Stimulated activated CD8-positive, alpha-beta memory T cell treated with anti-CD3 and anti-CD28 coated beads, Interleukin-7, amount 100 ng/mL, for 1 hour (primary cell): ENCODE measurements at places on chromosomes 4 and X.

DNA sequence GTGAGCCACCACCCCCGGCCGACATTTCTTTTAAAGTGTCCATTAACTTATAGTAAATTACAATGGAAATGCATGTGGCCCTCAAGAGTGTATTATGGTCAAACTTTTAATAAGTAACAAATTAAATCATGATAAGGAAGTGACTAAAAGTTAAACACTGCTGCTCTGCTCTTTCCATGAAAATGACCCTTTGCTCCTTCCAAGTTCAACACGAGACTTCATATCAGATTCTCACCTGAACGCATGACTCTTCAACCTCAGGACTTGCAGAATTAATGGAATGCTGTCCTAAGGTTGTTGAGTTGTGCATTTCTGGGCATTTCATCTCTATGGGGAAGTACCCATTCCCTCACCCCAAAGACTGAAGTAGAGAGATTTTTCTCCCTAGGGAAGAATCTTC lies 27.1 kb downstream of the AWAT2 start:
- DNase-seq: no peak

DNA sequence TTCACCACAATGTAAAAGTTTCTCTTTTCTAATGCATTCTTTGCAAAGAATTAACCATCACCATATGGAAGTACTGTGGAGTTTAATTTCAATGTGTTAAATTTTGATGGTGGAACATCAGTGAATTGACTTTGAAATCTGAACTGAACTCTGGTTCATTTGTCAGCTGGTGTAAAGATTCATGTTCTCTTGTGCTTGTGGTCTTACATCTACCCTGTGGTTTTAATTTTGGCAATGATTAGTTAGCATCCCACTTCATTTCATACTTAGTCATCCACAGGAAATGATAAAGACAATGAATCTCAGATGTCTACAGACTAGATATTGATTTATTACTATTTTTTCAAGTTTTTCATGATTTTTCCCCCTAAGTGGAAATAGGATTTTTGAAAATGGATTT lies 77.8 kb downstream of the GRID2 start:
- no peak for DNase-seq

DNA sequence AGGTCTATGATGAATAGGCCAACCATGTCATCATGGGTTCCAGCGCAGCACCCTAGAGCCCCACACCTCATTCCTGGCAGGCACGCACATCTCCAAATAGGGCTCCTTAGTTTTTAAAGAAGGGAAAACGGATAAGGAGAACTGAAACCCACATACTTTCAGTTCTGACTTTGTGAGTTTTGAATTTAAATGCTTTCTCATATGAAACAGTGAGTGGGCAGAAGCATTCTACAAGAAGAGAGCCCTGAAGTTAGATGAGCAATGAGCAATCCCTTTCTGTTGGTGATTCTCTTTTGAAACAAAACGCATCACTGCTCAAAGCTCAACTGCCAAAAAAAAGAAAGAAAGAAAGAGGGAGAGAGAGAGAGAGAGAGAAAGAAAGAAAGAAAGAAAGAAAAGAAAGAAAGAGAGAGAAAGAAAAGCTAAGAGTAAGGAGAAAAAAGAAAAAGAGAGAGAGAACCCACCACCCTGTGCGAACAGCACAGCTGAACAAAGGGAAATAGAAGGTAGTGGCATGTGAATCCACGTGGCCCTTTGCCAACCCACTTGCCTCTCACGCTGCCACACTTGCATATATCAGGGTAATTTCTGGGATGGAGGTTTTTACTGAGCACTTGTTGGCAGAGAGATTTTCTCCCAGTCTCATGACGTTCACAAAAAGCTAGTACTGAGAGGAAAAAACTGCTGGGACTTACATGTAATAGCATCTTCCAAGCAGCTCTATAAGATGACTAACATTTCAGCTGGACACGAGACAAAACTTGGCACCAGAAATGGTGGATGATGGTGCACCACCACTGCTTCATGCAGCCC lies 31.0 kb downstream of the TMSB4X start:
- DNase-seq: no peak

GRCh38 chr4:157582141-157582540 lies 361.6 kb downstream of the GRIA2 start:
- no peak for DNase-seq

- no peak for DNase-seq
Measured at GRCh38 chr4:112648263-112649054, 11.5 kb downstream of the LARP7 start.

DNA sequence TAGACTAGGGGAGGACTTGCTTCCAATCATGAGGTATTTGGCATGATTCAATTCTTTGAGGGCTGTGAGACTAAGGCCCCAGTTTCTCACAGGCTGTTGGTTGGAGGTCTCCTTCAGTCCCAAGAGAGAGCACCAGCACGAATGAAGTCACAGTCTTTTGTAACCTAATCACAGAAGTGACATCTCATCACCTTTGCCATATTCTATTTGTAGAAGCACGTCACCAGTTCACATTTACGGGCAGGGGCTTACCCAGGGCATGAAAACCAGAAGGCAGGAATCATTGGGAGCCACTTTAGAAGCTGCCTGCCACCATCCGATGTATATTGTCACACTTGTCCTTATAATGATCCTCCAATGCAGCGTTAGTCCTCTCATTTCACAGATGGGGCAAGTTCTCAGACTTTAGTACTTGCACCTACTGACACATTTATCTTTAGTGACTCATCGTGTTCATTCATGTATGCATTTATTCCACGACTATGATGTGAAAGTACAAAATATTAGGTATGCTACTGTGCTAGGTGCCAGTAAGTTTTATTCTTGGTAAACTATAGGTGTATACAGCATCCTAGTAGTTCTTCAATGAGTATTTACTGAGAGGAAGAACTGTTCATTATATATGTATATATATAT lies 163.8 kb upstream of the PGRMC2 start:
- no peak for DNase-seq

GRCh38 chrX:21800344-21800770 lies 39.1 kb upstream of the MBTPS2 start:
- no peak for DNase-seq

GRCh38 chr4:185054886-185055285 lies 36.6 kb downstream of the HELT start:
- DNase-seq: no peak

GRCh38 chr4:146450524-146450923 lies 71.2 kb downstream of the SLC10A7 start:
- no peak for DNase-seq

DNA sequence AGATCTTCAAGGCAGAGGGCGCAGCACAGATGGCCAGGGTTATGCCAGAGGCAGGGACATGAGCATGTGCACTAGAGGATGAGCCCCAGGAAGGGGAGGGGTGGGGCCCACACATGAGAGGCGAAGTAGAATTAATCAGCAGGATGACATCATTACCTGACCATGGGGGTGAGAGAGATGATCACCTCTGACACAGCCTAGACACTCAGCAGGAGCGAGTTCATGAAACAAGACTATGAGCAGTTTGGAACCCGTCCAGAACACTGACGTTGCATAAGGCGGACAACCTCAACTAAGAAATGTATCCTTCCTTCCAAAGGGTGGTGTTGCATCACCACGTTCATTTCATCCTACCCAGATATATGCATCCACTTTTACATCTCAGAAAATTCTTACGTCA lies 446.7 kb upstream of the TENM3 start:
- no peak for DNase-seq

- no peak for DNase-seq
Measured at GRCh38 chr4:3246458-3247398, 2.2 kb upstream of the MSANTD1 start.

DNA sequence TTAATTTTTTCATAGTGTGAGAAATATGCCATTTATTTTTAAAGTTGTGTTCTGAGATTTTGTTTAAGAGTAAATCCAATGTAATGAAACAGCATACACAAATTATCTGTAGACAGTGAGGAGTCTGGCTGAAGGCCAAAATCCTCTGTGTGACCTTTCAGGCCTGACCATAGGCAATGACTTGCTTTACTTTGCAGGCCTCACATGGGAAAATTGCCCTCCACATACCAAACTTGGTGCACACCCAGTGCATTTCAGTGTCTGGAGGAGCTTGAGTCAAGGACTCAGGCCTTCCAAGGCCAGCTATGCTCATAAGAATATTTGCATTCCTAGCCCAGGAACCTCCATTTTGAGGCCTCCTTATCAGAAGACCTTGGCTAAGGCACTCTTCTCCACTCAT lies 430.1 kb downstream of the GABRG1 start:
- DNase-seq: no peak

DNA sequence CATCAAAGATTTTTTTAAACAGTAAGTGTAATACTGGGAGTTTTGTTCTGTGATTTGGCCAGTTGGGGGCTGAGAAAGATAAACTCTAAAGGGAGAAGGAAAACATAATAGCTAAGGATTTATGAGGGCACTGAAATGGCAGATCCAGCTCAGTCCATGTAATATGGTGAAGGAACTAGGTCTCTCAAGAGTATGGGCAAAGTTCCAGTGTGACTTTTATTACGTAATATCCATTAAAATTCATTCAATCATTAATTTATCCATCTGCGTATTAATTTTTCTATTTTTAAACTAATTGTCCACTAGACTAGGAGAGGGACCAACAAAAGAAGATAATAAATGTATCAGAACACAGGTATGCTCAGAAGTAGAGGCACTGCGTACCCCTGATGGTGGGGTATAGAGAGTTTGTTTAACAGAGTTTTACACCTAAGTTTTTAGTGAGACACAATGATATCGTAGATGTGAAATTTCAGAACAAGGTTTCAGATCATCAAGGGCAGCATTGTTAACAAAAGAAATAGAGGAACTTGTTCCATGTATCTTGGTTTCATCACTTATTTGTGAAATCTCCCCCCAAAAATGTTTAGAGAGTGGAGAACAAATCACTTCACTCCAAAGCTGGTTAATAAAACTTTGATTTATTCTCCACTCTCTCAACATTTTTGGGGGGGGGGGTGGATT lies 351.1 kb downstream of the GRXCR1 start:
- no peak for DNase-seq

- no peak for DNase-seq
Measured at GRCh38 chr4:181536811-181537434, 706.3 kb upstream of the TENM3 start.
